Left ventricle myocardium inferior (tissue), 1 donor: ENCODE measurements at places on chromosomes 7 and 10. TPM values are rescaled to one million over a fixed set of nuclear protein-coding genes. Genes with fewer than 3 reads are reported as not detected.

Gene POM121
- total RNA-seq = 17.3 TPM

Gene XRCC2
- total RNA-seq = 0.60 TPM

Gene MYH16
- not detected for total RNA-seq

Gene GNAT3
- not detected for total RNA-seq

Gene PSMC2
- 111 TPM for total RNA-seq

Gene TWIST1
- total RNA-seq = 1.3 TPM

Gene SLC13A1
- not detected for total RNA-seq

Gene RSPH10B
- total RNA-seq = not detected

Gene TMEM229A
- total RNA-seq = not detected

Gene CPED1
- total RNA-seq = 33.8 TPM

Gene CYP3A4
- total RNA-seq = not detected

Gene PSD
- 0.93 TPM for total RNA-seq

Gene SAMD9L
- 3.7 TPM for total RNA-seq

Gene ERVW-1
- not detected for total RNA-seq

Gene ACSM6
- not detected for total RNA-seq

Gene SEMA3A
- 1.9 TPM for total RNA-seq

Gene PAPSS2
- total RNA-seq = 10.6 TPM

Gene CWF19L1
- 12.6 TPM for total RNA-seq

Gene AQP1
- 253 TPM for total RNA-seq

Gene PON1
- not detected for total RNA-seq

Gene RUFY2
- total RNA-seq = 9.9 TPM

Gene SSC4D
- total RNA-seq = 0.99 TPM

Gene BHLHA15
- not detected for total RNA-seq

Gene HYAL4
- not detected for total RNA-seq

Gene LRIT1
- total RNA-seq = not detected

Gene CDK5
- 9.6 TPM for total RNA-seq

Gene AGAP5
- 3.3 TPM for total RNA-seq

Gene NPSR1
- total RNA-seq = not detected

Gene CRYGN
- 0.41 TPM for total RNA-seq

Gene GBX1
- 1.9 TPM for total RNA-seq
